MG63 (cell line): ENCODE measurements at places on chromosomes 6 and 20. TPM values are rescaled to one million over a fixed set of nuclear protein-coding genes. Genes with fewer than 3 reads are reported as not detected.
A peak's percentile ranks its signal among the peaks of the same experiment; 100 is the strongest.

KIAA0408 gene
- not detected in 2 replicates for total RNA-seq

NPEPL1 gene
- total RNA-seq = 44.7 and 46.2 TPM in 2 replicates

- DNase-seq = no peak
Observed at GRCh38 chr6:29759457-29759856, 36.2 kb downstream of the HLA-F start.

PLA2G7 gene
- not detected in 2 replicates for total RNA-seq

DNA sequence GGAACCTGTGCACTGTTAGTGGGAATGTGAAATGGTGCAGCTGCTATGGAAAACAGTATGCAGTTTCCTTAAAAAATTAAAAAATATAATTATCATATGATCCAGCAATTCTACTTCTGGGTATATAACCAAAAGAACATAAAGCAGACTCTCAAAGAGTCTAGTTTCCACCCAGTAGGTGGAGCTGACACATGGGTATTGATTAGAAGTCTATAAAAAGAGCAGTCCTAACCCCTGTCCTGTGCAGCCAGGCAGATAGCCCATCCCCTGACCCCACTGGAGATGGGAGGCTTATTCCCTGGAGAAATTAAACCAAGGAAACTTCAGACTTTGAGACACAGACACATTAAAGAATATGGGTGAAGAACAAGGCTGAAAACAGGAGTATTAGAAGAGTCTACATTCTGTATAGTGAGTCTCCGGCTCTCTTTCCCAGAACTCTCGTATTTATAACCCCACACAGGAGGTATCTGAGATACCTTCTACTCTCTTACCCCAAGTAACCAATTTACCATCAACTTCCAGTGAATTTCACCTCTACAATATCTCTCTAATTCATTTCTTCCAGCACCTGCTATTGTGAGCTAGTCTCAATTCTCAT, 92.3 kb downstream of the SEL1L2 start:
- no peak for DNase-seq

SAMD5 gene
- 5.5 and 12.4 TPM in 2 replicates for total RNA-seq

- no peak for DNase-seq
Observed at GRCh38 chr6:41200296-41200900, 551 bp downstream of the TREML2 start.

DNA sequence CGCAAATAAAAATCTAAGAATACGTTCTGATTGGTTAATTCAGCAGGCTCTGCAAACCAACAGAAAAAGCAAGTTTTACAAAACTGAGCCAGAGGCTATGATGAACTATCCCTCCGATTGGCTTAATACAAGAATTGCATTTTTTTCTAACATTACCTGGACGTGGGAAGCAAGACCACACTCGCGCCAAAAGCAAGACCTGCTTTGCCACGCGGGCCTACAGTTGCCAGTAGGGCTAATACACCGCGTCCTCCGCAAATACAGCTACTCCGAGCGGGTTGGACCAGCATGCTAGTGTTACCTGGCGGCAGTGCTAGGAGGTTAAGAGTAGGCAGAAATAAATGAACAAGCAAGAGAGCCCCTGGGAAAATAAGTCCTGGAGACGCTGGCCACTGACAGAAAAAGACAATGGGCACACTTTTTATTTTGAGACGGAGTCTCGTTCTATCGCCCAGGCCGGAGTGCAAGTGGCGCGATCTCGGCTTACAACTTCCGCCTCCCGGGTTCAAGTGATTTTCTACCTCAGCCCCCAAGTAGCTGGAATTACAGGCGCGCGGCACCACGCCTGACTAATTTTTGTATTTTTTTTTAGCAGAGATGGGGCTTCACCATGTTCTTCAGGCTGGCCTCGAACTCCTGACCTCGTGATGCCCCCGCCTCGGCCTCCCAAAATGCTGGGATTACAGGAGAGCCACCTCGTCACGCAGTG, 131.9 kb upstream of the BTN3A2 start:
- DNase-seq = no peak

DNA sequence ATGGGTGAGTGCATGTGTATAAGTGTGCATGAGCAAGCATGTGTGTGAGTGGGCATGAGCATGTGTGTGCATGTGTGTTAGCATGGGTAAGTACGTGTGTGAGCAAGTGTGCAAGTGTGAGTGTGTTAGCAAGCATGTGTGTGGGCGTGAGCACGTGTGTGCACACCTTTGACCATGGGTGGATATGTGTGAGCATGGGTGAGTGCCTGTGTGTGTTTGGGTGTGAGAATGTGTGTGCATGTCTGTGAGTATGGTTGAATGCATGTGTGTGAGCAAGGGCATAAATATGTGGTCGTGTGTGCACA, 84.6 kb downstream of the DLL1 start:
- no peak for DNase-seq

- no peak for DNase-seq
Observed at GRCh38 chr6:111573131-111573883, 32.4 kb downstream of the TRAF3IP2 start.

DNA sequence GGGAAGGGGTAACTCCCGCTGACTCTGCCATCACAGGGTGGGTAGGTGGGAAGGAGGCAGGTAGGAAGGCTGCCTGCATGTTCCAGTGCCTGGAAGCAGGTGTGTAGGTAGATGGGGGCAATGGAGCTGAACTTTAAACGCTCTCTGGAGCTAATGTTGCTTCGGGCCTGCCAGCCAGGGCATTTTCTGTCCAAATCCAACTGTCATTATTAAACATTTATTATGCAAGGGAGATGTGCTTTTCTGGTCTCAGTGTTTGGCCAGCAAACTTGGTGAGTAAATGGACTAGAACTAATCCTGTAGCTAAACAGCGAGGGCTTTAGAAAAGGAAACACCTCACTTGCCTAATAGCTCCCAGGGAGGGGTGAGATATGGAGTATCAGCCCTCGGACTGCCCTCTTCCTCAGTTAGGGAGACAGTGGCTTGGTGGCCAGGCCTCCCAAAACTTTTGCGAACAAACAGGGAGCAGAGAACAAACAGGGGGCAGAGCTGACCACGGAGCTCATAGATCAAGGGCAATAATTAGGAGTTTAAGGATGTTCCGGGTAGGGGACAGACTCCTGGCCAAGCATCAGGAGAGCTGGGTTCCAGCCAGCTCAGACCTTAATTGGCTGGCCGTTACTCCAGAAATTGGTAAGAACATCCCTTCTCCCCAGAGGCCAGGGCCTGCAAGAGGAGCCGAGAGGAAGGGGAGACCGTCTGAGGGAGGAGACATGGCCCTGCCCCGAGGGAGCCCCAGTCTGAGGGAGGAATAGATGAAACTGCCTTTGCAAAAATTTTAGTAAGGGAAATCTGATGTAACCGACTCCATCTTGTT, 131.1 kb downstream of the VEGFA start:
- DNase-seq = peak; percentile 50

ANGPT4 gene
- total RNA-seq = not detected in 2 replicates
